ENCODE measurements at places on chromosomes 4 and X. TPM values are rescaled to one million over a fixed set of nuclear protein-coding genes. Genes with fewer than 3 reads are reported as not detected.

Gene GYG2
- 0.40 TPM for total RNA-seq

Gene UGT2B7
- not detected for total RNA-seq

Gene SLC34A2
- total RNA-seq = not detected

GRCh38 chr4:4415806-4416805 is 29.2 kb downstream of the NSG1 start:
- DNase-seq = no peak

DNA sequence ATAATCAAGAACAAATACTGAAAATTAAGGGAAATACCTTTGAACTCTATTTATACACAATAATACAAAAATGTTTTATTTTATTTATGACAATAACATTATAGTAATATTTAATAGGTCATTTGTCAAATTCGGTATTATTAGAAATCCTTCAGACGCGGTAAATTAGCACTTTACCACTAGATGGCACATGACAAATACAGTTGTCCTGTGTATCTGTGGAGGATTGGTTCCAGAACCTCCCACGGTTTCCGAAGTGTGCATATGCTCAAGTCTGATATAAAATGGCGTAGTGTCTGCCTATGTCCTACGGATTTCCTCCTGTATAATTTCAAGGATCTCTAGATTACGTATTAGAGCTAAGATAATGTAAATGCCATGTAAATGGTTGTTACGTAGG is 8.1 kb upstream of the LINC00632 start:
- DNase-seq = peak; percentile 45

DNA sequence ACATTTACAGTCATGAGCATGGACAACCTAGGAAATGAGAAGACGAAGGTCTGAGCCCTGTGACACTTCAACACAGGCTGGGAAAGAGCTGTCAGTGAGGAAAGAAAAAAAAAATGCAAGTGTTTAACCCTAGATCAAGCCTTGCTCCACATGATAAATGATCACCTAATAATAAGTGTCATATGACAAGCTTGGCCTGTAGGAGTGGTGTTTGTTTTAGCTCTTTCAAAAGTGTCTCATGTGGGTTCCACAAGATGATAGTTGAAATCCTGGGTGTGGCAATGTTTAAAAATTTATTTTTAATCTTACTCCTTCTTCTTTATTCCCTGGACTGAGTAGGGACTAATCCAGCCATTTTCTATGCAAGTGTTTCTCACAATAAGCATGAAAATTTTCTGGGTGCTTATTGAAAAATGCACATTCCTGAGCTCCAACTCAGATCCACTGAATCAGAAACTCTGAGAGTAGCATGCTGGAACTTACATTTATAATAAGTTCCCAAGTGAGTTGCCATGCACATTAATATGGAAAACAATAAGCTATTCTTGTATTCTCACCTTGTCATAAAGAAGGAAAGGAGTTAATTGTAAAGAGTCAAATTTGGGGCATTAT is 138.3 kb downstream of the AREG start:
- DNase-seq = no peak

- no peak for DNase-seq
Measured at GRCh38 chr4:179130122-179130714, 1688.0 kb upstream of the AGA start.

Measured in lung microvascular endothelial cell (primary cell).